Activated T-cell treated with anti-CD3 and anti-CD28 coated beads, Interleukin-2, amount 50 U/mL, for 72 hours (primary cell): ENCODE measurements at places on chromosomes 3 and 15. TPM values are rescaled to one million over a fixed set of nuclear protein-coding genes. Genes with fewer than 3 reads are reported as not detected.

TMC3 gene
- not detected for total RNA-seq

GRCh38 chr3:110544730-110545129 lies 526.9 kb upstream of the NECTIN3 start:
- DNase-seq = no peak

GJD2 gene
- total RNA-seq = not detected

DNA sequence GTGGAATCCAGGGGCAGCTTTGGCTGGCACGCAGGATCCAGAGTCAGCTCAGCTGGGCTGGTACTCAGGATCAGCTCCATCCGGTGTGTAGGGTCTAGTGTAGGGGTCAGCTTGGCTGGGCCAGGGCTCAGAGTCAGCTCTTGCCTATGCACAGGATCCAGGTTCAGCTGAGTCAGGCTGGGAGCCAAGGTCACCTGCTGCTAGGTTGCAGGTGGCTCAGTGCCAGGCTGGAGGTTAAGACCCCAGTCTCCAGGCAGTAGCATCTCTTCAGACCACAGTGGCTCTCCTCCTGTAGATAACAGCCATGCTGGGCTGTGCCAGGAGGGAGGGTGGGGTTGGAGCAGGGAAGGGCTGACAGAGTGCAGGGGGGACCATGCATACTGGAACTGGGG lies 1.8 kb downstream of the HYAL3 start:
- DNase-seq = no peak

ZDHHC19 gene
- total RNA-seq = not detected

- no peak for DNase-seq
Observed at GRCh38 chr3:16374935-16375245, 109.9 kb downstream of the OXNAD1 start.

DNA sequence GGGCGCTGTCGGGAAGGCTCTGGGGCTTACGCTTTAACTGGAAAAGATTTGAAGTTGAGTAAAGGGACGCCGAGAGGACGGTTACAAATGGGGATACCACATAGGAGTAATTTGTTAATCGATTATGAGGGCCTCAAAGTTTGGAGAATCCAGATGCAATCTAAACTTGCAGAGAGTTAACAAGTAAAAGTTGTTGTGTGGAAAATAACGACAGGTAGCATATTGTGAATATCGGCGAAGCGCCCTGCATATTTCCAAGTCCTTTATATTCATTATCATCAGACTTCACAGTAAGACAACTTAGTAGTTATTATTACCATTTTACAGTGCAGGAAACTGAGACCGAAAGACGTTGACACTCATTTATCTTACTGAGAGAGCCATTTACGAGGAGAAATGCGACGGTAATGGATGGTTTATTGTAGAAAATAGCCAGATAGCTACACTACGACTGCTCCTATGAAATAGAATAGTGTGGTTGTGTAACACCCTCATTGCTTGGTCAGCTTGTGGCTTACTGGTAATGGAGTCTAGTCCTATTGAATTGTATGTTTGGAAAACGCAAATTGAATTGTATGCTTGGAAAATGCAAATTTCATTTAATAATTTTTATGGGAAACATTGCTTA lies 700 bp downstream of the MKRN2 start:
- no peak for DNase-seq

GP5 gene
- 1.9 TPM for total RNA-seq

DNA sequence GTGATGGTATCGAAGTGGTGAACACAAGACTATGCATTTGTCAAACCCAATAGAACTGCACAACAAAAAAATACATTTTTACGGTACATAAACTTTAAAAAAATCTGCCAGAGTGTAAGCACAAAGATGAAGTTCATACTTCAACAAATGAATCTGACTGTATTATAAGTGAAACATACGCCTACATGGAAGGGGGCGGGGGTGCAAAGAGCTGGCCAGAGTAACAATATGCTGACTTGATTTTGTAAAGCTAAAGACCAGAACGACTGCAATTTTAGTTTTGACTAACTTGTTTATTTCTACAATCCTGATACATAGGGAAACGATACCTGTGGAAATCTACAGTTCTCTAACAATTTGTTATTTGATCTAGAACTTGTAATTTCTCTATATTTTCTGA lies 426.0 kb downstream of the GABRG3 start:
- no peak for DNase-seq

SAMD7 gene
- total RNA-seq = not detected
